ENCODE measurements at places on chromosomes 12 and 14. TPM values are rescaled to one million over a fixed set of nuclear protein-coding genes. Genes with fewer than 3 reads are reported as not detected.

DNA sequence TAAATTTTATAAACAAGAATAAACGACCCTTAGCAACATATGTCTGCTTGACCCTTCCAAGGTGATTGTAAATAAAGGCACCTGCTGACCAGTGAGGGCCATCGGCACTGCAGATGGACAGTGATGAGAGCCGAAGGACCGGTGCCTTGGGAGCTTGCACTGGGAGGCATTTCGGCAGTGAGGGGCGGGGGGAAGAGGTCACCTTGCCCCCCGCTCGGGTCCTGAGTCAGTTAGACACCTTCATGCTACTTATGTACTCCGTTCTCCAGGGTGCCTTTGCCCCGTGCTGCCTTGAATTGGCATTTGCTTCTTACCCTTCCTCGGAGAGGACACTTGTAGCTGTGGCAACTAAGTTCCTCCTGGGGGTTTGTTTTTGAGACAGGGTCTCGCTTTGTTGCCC lies 23.0 kb downstream of the MMAB start:
- no peak for DNase-seq

GRCh38 chr14:52363961-52364360 lies 49.8 kb downstream of the PTGER2 start:
- no peak for DNase-seq

- DNase-seq = no peak
These were observed 155.3 kb upstream of the CDKN3 start for GRCh38 chr14:54241517-54241916.

DNA sequence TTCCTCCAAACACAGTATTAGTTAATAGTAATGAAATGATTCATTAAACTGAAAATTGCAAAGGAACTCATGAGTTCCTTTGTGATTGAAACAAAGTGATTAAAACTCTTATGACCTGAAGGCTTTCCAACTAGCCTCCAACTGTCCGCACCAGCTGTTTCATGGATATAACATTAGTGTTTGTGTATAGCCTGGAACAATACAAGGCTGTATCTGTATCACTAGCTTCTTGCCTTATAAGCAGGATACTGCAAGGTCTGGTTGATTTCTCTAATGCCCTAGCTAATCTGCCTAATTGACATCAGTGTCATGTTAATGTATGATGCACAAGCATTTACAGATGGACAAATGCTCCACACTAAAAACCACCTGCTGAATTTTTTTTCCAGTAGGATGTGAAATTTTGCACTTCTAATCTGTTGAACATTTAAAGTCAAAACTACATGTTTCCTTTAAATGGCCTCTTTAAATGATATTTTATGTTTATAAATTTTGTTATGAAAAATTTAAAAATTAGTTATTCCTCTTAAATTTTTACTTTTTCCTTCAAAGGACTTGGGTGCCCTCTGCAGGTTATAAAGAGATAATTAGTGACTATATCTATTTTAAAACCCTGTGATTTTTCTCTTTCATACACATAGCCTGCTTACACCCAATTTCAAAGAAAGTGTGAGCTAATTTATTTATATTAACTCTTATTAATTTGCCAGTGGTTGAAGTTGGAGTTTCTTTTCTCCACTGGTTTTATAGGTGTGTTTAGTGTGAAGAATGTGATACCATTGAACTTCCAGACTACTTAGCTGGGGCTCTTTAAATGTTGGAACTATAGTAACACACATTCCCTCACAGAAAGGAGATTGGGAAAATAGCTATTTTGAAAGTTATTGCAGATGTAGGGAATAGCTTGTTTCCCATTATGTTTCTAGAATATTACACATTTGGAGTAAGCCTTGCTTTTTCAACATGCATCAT lies 25.4 kb downstream of the AP5M1 start:
- DNase-seq = no peak

- peak; percentile 77 for DNase-seq
These were observed 36.9 kb downstream of the LGR5 start for GRCh38 chr12:71476513-71476912.

- no peak for DNase-seq
These were observed 236.1 kb downstream of the CACNA1C start for GRCh38 chr12:2288875-2289274.

The OTOGL gene
- 0.67 TPM for total RNA-seq

The OR6C3 gene
- not detected for total RNA-seq

The FOXA1 gene
- 1.4 TPM for total RNA-seq

The PIANP gene
- 0.24 TPM for total RNA-seq

GRCh38 chr12:62466018-62466593 lies 520 bp upstream of the MON2 start:
- peak; percentile 6 for DNase-seq

GRCh38 chr14:71388862-71389261 lies 481.6 kb downstream of the PCNX1 start:
- no peak for DNase-seq

The ABHD12B gene
- not detected for total RNA-seq

GRCh38 chr12:95625012-95625411 lies 73.7 kb upstream of the USP44 start:
- no peak for DNase-seq

DNA sequence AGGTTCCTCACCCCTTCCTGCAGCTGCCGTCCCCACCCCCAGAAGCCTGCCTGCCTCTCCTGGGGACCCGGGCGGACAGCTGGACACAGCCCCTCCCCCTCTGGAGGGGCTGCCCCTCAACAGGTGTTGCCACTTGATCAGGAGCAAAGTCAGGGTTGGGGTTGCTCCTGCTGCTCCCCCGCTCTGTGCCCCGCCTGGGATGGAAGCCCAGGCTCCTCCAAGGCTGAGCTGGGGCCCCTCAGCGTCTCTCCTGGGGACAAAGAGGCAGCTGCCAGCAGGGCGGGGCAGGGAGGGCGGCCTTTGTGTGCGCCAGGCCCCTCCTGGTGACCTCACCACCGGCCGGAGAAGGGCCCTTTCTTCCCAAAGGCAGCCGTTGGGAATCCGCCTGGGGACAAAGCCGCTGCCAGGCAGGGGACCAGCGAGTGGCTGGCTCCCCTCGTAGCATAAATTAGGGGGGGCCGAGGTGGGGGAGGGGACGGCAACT lies 13.7 kb downstream of the TRMT61A start:
- DNase-seq = peak; percentile 57

DNA sequence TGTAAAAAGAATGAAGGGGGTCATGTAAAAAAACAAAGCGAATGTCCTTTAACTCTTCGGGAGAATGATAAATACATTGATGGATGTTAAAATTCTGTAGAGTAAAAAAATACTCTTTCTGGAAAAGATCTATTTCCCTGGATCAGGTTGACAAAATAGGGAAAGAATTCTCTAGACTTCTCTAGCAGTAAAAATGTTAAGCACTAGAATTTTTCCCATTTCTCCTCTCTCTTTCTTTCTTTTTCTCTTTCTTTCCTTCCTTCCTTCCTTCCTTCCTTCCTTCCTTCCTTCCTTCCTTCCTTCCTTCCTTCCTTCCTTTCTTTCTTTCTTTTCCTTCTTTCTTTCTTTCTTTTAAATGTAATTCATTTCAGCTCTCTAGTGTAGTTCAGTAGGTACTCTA lies 552.5 kb downstream of the LRFN5 start:
- no peak for DNase-seq

- no peak for DNase-seq
These were observed 12.2 kb downstream of the CHURC1 start for GRCh38 chr14:64926398-64926995.

The PLEK2 gene
- total RNA-seq = 4.1 TPM

Measured in A172 (cell line).